Omental fat pad (tissue), 4 donors: ENCODE measurements at places on chromosomes 7 and 10.
A peak's percentile ranks its signal among the peaks of the same experiment; 100 is the strongest.

DNA sequence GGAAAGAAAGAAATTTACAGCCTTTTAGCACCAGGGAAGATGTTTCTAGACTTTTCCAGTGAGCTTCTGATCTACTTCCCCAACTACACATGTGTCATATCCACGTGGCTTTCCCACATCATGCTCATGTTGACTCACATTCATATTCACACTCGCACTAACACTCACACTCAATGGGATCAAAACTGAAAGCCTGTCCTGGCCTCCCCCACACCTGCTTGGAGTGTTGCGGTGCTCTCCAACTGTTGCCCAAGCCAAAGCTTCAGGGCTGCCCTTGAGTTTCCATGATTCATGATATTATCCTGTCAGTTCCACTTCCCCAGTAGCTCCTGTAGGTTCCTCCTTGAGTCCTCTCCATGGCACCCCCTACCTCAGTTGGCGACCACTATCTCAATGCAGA is 444.4 kb downstream of the GATA3 start:
- no peak for DNase-seq

GRCh38 chr7:44750921-44751571 is 2.4 kb downstream of the ZMIZ2 start:
- no peak for DNase-seq

- no peak for DNase-seq
Observed at GRCh38 chr7:17071866-17072265, 190.1 kb upstream of the AGR3 start.

DNA sequence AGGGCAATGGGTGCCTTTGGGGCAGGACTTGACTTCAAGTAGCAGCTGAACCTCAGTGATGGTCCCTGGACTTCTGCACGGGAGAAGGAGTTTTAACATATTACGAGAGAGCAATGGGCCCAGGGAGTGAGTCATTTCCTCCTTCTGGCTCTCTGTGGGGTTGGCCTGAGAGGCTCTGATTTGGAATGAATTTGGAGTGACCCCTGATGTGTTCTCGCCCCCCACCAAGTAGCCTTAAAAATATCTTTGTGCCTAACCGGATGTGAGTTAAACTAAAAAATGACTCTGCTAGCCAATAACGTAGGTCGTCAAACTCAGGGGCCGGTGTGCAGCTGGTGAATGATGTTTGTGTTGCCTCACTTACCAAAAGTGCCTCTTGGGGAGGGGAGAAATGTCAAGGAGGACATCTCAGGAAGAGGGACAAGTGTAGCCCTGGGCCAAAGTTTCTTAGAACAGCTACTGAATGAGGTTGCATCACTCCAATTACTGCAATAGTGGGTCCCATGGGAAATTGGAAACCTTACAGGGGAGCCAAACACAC is 656.6 kb downstream of the INHBA start:
- DNase-seq = no peak

- no peak for DNase-seq
Observed at GRCh38 chr10:61142987-61143386, 199.0 kb upstream of the RHOBTB1 start.

DNA sequence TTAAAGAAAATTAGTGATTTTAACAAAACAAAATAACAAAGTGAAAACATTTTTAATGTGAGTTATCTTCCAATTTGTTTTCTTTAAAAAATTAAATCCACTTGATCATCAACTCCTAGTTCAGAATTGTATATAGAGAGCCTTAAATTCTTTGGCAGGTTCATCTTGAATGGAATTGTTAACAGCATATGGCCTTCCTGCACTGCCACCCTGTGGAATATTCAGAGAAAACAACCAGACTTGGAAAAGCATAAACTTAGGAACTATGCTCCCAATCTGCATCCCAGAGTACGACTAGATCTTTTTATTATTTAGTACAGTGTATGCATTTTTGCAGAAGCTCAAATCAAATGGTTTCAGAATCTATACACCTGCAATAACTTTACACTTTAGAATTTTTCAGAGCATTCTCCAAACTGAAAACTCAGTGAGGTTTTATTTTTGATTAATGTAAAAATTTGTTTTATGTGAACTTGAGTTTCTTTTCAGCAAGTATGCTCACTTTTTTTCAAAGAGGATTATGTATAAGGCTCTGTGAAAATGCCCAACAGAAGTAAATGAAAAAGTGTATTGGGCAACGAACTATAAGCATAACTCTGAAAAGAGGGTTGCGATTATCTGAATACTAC is 44.9 kb upstream of the ANK3 start:
- no peak for DNase-seq

DNA sequence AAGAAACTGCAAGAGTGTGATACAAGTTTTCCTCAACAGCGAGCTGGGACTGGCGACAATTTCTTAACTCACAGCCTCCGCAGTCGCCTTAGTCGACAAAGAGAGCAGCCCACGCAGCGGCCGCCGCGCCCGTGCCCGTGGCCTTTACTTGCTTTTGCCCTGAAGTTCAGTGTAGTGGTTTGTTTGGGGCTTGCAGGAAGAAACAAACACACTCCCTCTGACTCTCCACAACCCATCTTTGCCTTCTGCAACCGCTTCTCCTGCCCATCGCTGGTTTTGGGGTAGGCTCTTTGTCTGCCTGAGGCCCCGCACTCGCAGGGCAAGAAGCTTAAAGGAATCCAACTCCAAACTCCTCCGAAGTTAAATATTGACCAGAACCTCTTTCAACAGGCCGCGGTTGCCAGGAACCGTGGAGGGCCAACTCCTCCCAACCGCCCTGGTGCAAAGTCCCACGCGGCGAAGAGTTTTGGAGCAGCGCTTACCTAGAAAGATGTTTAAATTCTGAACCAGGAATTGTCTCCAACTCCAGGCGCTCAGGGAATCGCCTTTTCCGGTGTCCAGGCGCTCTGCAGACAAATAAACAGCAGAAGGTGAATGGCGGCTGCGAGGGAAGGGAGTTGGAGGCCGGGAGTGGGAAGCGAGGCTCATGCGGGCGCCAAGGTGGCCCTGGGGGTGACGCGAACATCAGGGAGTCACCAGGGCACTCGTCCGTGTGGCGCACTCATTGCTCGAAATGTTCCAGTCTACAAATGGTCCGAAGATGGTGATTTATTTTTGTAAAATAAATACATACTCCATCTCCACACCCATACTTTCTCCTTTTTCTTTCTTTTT is 8.3 kb downstream of the HOXA4 start:
- DNase-seq = no peak

DNA sequence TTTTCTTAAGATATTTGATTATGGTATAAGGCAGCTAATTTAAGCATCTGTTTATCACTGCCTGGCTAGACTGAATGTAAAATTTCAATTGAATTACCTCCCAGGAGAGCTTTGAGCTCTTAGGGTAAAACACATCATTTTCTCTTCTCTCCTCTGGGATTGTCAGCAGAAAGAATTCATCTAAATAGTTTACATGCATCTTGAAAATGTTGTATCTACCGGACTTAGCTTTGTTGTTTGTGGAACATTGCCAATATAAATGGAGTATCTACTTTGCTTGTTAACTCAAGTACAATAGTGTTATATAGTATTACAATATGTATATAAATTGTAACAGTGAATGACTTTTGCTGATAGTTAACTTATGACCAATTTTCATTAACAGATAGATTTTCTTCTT is 73.3 kb downstream of the TAF3 start:
- no peak for DNase-seq

DNA sequence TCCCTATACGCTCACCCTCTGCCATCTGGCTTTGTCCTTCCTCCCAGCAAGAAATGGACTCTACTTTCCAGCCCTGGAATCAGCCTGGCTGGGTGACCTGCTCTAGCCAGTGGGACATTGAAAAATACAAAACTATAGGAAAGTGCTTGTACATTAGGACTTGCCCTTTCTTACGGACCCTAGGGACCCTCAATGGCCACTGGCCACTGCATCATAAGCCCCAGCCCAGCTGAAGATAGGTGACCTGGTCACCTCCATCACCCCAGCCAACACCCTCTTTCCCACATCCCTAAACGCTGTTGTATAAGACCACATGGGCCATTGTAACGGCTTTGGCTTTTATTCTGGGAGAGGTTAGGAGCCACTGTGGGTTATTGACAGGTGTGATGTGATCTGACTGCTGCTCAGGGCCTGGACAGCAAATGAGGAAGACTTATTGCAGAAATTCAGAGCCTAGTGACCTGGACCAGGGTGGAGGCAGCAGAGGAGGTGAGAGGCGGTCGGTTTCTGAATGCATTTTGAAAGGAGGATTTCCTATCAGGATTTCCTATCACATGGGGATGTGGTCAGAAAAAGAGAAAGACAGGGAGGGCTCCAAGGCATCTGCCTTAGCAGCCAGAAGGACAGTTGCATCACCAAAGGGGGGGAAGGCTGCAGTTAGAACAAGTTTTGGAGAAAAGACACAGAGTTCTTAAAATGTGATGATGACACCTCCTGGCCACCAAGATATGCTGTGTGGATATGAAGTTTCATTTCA is 2.2 kb upstream of the LMBR1 start:
- no peak for DNase-seq

- no peak for DNase-seq
Observed at GRCh38 chr7:158252837-158253669, 334.6 kb downstream of the PTPRN2 start.

- no peak for DNase-seq
Observed at GRCh38 chr7:92076509-92076908, 57.8 kb downstream of the CYP51A1 start.

DNA sequence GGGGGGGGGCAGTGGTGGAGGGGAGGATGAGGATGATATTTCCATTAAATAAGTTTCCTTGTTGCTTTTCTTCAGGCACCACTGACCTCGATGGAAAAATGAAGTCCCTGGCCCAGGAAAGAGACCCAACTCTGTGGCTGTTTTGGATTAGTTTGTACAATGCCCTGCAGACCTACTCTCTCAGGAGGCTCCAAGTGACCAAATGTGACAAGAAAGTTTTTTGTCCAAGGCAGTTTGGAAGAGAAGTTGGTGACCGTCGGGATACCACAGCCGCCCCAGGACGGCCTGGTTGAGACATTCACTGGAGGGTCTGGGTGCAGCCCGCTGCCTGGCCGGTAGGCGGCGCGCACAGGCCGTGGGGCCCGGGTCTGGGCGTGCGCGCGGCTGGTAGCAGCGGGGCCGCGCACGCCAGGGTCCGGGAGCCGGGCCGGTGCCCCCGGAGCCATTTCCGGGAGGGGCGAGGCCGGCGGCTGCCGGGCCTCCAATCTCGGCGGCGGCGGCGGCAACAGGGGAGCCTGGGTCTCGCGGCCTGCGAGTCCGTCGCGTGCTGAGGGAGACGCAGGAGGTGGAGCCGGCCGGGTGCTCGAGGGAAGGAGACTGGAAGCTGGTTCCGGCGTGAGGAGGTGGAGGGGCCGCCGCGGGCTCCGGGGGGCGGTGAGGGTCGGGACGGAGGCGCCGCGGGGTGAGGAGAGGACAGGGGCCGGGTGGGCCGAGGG is at the start of gene SGPL1:
Gene SGPL1 (plus strand): TSS at position 445 of the 716 bp plus-strand sequence. CDS start 906 bp downstream, outside the sequence.
- peak; percentile 82 for DNase-seq

DNA sequence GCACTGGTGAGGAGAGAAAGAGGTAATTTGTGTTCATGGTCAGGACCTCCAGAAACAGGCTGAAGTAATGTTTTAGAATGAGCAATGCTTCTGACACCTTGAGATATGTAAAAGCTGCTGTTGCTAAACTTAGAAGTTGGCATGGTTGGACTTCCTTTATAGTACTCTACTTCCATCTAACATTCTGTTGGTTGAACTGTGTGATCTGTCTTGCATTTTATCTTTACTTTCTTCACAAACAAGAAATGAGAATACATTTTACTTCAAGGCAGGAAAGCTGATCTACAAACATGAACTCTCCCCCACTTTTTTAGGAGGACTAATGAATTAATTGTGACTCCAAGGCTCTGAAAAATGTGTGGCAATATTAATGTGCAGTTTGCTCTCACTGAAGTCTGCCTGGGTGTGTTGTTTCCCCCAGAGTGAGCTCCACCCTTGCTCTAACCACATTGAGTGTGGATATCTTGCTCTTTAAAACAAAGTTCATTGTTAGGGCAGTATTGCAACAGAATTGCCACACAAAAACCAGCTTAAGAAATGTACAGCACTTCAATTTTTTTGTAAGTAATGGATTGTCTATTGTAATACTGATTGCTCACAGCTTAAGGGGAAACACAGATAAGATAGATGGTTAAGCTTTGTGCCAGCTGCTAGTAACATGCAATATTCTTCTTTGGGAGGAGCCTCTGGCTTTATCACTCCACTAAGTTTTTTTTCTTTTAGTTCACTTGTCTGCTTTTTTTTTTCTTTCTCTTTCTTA is 69.0 kb downstream of the ADD3 start:
- DNase-seq = no peak

GRCh38 chr7:2825559-2826227 is 18.4 kb downstream of the GNA12 start:
- no peak for DNase-seq
